ENCODE measurements at places on chromosomes 1 and 21. TPM values are rescaled to one million over a fixed set of nuclear protein-coding genes. Genes with fewer than 3 reads are reported as not detected.

- H3K27me3 ChIP-seq = peaks cover 57% of the 10 kb centered on the region
- peak overlapping the region; percentile 63 for H3K4me3 ChIP-seq
- peak; percentile 66 for DNase-seq
- no peak overlapping the region for H3K27ac ChIP-seq
- no peaks in the 10 kb centered on the region for H3K36me3 ChIP-seq
These were observed 69.8 kb upstream of the SSBP3 start for GRCh38 chr1:54475946-54476516.

GRCh38 chr21:25867061-25867460 lies 132.3 kb downstream of the GABPA start:
- no peak for DNase-seq
- no peaks in the 10 kb centered on the region for H3K4me1 ChIP-seq
- H3K27ac ChIP-seq = no peak overlapping the region
- no peak overlapping the region for H3K4me3 ChIP-seq
- no peaks in the 10 kb centered on the region for H3K36me3 ChIP-seq

GRCh38 chr1:31765041-31765467 lies 914 bp upstream of the ADGRB2 start:
- H3K27me3 ChIP-seq = peaks cover 32% of the 10 kb centered on the region
- peak overlapping the region; percentile 95 for H3K4me3 ChIP-seq
- peak; percentile 69 for DNase-seq
- no peaks in the 10 kb centered on the region for H3K36me3 ChIP-seq
- no peak overlapping the region for H3K27ac ChIP-seq

DNA sequence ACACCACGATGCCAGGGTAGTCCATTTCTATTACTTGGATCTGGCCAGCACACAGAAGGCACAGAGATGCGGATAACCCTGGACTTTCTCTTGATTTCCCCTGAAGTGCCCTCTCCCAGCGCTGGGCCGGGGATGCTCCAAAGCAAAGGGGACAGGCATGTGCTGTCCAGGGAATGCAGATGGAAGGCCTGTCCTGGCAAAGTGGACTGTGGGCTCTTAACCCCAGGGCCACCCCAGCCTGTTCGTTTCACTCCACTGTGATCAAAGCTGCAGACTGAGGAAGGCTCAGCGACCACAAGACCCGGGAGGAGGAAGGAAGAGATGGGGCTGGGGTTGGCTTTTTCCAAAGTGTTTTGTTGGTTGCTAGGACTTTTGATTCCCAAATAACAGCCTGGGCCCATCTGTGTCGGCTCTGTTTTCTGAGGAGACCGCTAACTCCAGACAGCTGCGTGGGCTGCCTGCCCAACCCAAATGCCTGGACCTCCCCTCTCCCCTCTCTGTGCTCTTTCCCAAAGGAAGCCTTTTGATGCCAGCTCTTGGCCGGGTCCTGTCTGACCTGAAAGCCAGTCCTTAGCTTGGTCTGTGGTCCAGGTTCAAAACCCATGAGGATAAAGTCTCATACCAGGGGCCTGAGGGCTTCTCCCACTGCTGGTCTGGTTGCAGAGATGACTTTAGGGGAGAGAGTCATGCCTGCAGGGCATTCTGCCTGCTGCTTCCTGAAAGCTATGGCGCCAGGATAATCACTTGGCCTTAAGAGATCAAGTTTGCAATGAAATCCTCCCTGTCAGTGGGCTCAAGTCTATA lies 119.6 kb upstream of the CD34 start:
- H3K36me3 ChIP-seq = no peaks in the 10 kb centered on the region
- H3K4me1 ChIP-seq = no peaks in the 10 kb centered on the region
- H3K4me3 ChIP-seq = no peak overlapping the region
- no peak for DNase-seq
- no peaks in the 10 kb centered on the region for H3K27me3 ChIP-seq
- H3K27ac ChIP-seq = no peak overlapping the region

DNA sequence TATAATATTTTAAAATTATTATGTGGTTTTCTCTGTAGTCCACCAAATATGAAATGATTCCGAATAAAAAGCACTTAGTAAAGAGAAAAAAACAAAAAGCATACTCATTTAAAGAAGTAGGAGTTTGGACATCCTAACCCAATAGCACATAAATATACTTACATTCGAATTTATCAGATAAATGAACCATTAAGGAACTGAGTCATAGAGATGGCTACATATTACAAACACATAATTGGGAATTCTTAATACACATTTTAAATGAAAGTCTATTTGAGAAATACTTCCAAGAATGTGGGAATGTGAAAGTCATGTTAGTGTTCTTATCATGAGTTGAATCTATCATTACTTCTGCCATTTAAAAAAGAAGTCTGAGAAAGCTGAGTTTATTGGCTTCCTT lies 75.0 kb downstream of the USP24 start:
- no peaks in the 10 kb centered on the region for H3K4me1 ChIP-seq
- H3K27me3 ChIP-seq = no peaks in the 10 kb centered on the region
- no peak overlapping the region for H3K4me3 ChIP-seq
- H3K27ac ChIP-seq = no peak overlapping the region

GRCh38 chr1:119321666-119322419 lies 46.7 kb upstream of the HAO2 start:
- no peak for DNase-seq
- no peak overlapping the region for H3K27ac ChIP-seq
- H3K4me1 ChIP-seq = peaks cover 30% of the 10 kb centered on the region
- no peak overlapping the region for H3K4me3 ChIP-seq

DNA sequence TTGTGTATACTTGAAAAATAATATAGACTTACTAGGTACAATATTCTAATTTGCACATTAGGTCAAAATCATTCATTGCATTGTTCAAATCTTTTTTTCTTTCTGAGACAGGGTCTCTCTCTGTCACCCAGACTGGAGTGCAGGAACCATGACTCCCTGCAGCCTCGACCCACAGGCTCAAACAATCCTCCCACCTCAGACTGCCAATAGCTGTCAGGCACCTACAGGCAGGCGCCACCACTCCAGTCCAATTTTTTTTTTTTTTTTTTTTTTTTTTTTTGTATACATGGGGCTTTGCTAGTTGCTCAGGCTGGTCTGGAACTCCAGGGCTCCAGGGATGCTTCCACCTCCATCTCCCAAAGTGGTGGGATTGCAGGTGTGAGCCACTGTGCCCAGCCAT lies 656.9 kb downstream of the KCNT2 start:
- H3K36me3 ChIP-seq = no peaks in the 10 kb centered on the region
- no peaks in the 10 kb centered on the region for H3K27me3 ChIP-seq
- DNase-seq = no peak
- no peaks in the 10 kb centered on the region for H3K4me1 ChIP-seq
- no peak overlapping the region for H3K4me3 ChIP-seq
- H3K27ac ChIP-seq = no peak overlapping the region

DNA sequence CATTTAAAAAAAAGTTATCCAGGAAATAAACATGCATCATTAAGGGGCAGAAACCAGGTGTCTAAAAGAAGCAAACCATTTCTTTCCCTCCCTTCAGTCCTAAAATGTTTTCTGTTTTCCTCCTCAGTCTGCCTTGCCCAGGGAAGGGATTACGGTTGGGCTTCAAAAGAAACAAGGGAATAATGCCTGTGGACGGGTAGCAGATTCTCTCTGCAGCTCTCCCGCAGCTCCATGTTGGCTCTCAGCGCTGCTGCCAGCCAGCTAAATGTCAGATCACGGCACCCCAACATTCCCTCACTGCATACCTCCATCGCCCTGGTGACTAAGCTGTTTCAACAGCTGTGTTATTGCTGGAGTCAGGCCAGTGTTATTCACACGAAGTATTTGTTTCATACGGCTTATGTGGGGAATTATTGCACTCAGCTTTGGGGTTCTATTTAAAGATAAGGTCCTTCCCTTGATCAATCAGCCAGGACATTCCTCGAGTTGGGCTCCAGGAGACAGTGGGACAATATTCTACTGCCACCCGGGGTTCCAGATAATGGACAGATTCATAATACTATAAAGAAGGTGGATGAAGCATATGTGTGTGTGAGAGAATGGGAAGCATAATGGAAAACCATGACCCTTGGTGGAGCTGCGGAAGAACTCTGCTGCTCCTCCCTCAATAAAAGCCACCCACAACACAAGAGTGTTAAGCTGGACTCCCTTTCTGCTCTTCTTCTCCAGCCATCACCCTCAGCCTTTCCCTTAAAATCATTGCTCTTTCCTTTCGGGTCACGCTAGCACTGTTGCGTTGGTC lies 58.2 kb downstream of the WLS start:
- no peaks in the 10 kb centered on the region for H3K36me3 ChIP-seq
- no peak overlapping the region for H3K27ac ChIP-seq

- no peaks in the 10 kb centered on the region for H3K4me1 ChIP-seq
- no peaks in the 10 kb centered on the region for H3K36me3 ChIP-seq
- H3K27ac ChIP-seq = no peak overlapping the region
- peak; percentile 33 for DNase-seq
These were observed 99.3 kb downstream of the PLD5 start for GRCh38 chr1:242425232-242425631.

The CYP4Z1 gene
- not detected for total RNA-seq

The SMIM34 gene
- total RNA-seq = not detected

The SLAMF1 gene
- total RNA-seq = not detected

The UMODL1 gene
- total RNA-seq = not detected

The FAM72D gene
- 8.2 TPM for total RNA-seq
